ENCODE measurements at places on chromosomes 13 and 19. TPM values are rescaled to one million over a fixed set of nuclear protein-coding genes. Genes with fewer than 3 reads are reported as not detected.

ACP7 gene
- total RNA-seq: not detected

OR7C1 gene
- not detected for total RNA-seq

CGB5 gene
- total RNA-seq: not detected

PCP2 gene
- 2.4 TPM for total RNA-seq

DIRAS1 gene
- total RNA-seq: not detected

CNMD gene
- total RNA-seq: not detected

CGB1 gene
- not detected for total RNA-seq

APOC4 gene
- total RNA-seq: not detected

ATP1A3 gene
- total RNA-seq: 11.1 TPM

ACER1 gene
- 0.54 TPM for total RNA-seq

CATSPERD gene
- not detected for total RNA-seq

JSRP1 gene
- 0.99 TPM for total RNA-seq

SYDE1 gene
- total RNA-seq: not detected

SCGB2B2 gene
- 0.74 TPM for total RNA-seq

BRSK1 gene
- total RNA-seq: 1.5 TPM

KLK13 gene
- not detected for total RNA-seq

ADGRL1 gene
- 8.2 TPM for total RNA-seq

KCNN1 gene
- not detected for total RNA-seq

FARP1 gene
- 0.79 TPM for total RNA-seq

PDE4C gene
- not detected for total RNA-seq

VSIG10L gene
- total RNA-seq: 0.27 TPM

NRTN gene
- not detected for total RNA-seq

SIGLEC12 gene
- total RNA-seq: not detected

ZNF555 gene
- total RNA-seq: 3.0 TPM

ZNF302 gene
- 14.6 TPM for total RNA-seq

PRTN3 gene
- total RNA-seq: not detected

KLHL1 gene
- total RNA-seq: not detected

NR2F6 gene
- 0.52 TPM for total RNA-seq

RAB3A gene
- total RNA-seq: 5.1 TPM

POLR1G gene
- total RNA-seq: 2.1 TPM

PTH2 gene
- not detected for total RNA-seq

PLPP2 gene
- total RNA-seq: 0.12 TPM

NKPD1 gene
- total RNA-seq: 0.72 TPM

CBY2 gene
- total RNA-seq: 0.96 TPM

TMEM38A gene
- 1.0 TPM for total RNA-seq
